ENCODE measurements at places on chromosomes 3 and 15. TPM values are rescaled to one million over a fixed set of nuclear protein-coding genes. Genes with fewer than 3 reads are reported as not detected.

EFL1 gene
- 16.6 TPM for polyA plus RNA-seq

SLC9C1 gene
- 0.40 TPM for polyA plus RNA-seq

SLCO3A1 gene
- polyA plus RNA-seq = 19.6 TPM

LRRC3B gene
- 67.9 TPM for polyA plus RNA-seq

CFAP91 gene
- polyA plus RNA-seq = 14.0 TPM

NDN gene
- polyA plus RNA-seq = 178 TPM

HOMER2 gene
- polyA plus RNA-seq = 22.4 TPM

GP9 gene
- polyA plus RNA-seq = 0.59 TPM

FBXO40 gene
- polyA plus RNA-seq = 0.09 TPM

RETNLB gene
- not detected for polyA plus RNA-seq

CSPG5 gene
- polyA plus RNA-seq = 338 TPM

TMIE gene
- polyA plus RNA-seq = 6.2 TPM

TGM5 gene
- polyA plus RNA-seq = not detected

DAZL gene
- 0.13 TPM for polyA plus RNA-seq

STAB1 gene
- 38.3 TPM for polyA plus RNA-seq

TF gene
- polyA plus RNA-seq = 708 TPM

AADAC gene
- not detected for polyA plus RNA-seq

PPP2R3A gene
- 19.3 TPM for polyA plus RNA-seq

TM6SF1 gene
- 12.5 TPM for polyA plus RNA-seq

TMC3 gene
- polyA plus RNA-seq = 1.9 TPM

ACAD11 gene
- polyA plus RNA-seq = 20.3 TPM

SLC25A26 gene
- 23.4 TPM for polyA plus RNA-seq

TIGIT gene
- not detected for polyA plus RNA-seq

CLDN18 gene
- 1.3 TPM for polyA plus RNA-seq

IGSF10 gene
- polyA plus RNA-seq = 3.7 TPM

KIF23 gene
- polyA plus RNA-seq = 13.0 TPM

DNAH12 gene
- polyA plus RNA-seq = 5.9 TPM

HRG gene
- not detected for polyA plus RNA-seq

AGBL1 gene
- polyA plus RNA-seq = 0.33 TPM

NUDT16 gene
- 22.6 TPM for polyA plus RNA-seq

SLC22A13 gene
- 0.10 TPM for polyA plus RNA-seq

FMN1 gene
- 1.00 TPM for polyA plus RNA-seq

LRTM1 gene
- not detected for polyA plus RNA-seq

TPM1 gene
- polyA plus RNA-seq = 245 TPM

SERINC4 gene
- polyA plus RNA-seq = 0.29 TPM

HHATL gene
- polyA plus RNA-seq = 7.2 TPM

CYP1A2 gene
- polyA plus RNA-seq = not detected

TRANK1 gene
- 22.4 TPM for polyA plus RNA-seq

CIB2 gene
- 74.6 TPM for polyA plus RNA-seq

ADGRG7 gene
- polyA plus RNA-seq = not detected

HYAL1 gene
- polyA plus RNA-seq = 4.1 TPM

TNFAIP8L3 gene
- 7.1 TPM for polyA plus RNA-seq

MINDY2 gene
- 15.8 TPM for polyA plus RNA-seq

ACTRT3 gene
- polyA plus RNA-seq = 2.8 TPM

CD86 gene
- 3.8 TPM for polyA plus RNA-seq

IQCF5 gene
- not detected for polyA plus RNA-seq

GOLGA6L7 gene
- polyA plus RNA-seq = 4.7 TPM

VGLL3 gene
- 2.8 TPM for polyA plus RNA-seq

IQCF2 gene
- polyA plus RNA-seq = not detected

PXYLP1 gene
- polyA plus RNA-seq = 42.5 TPM

MTFMT gene
- 16.0 TPM for polyA plus RNA-seq

PARP15 gene
- 0.44 TPM for polyA plus RNA-seq

VEPH1 gene
- polyA plus RNA-seq = 11.5 TPM

TUSC7 gene
- polyA plus RNA-seq = not detected

ARL6IP5 gene
- polyA plus RNA-seq = 160 TPM

ARL14 gene
- polyA plus RNA-seq = not detected

GPR149 gene
- polyA plus RNA-seq = 2.2 TPM

NPTN gene
- polyA plus RNA-seq = 235 TPM

GJD2 gene
- 11.8 TPM for polyA plus RNA-seq
